SHP77 (cell line): ENCODE measurements at places on chromosomes 2 and 18.
A peak's percentile ranks its signal among the peaks of the same experiment; 100 is the strongest.

DNA sequence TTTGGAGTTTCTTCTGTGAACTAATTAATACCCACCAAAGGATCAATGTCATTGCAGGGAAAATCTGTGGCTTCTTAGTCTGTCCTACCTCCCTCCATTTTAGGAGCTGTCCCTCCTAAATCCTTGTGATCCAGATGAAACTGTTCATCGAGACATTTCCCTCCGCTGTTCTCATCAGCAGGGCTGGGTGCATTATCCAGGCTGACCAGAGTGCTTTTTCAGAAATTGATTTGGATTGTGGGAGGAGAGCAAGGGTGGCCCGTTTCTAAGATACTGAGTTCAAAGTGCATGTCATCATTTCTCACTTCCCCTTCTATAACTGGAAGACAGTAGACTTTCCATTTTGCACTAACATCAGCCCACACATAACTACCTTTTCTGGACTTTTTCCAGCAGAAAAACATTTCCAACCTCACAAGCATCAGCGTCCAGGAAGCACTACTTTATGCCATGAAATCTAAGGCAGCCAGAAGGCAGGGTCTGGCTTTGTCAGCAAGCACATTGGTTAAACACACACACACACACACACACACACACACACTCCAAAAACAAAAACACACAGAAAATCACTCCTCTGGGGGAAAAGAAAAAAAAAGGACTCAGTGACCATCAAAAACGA lies 94.1 kb downstream of the ANKRD44 start:
- no peak for DNase-seq

GRCh38 chr2:232502511-232502910 lies 14.9 kb upstream of the ECEL1 start:
- peak; percentile 33 for DNase-seq

DNA sequence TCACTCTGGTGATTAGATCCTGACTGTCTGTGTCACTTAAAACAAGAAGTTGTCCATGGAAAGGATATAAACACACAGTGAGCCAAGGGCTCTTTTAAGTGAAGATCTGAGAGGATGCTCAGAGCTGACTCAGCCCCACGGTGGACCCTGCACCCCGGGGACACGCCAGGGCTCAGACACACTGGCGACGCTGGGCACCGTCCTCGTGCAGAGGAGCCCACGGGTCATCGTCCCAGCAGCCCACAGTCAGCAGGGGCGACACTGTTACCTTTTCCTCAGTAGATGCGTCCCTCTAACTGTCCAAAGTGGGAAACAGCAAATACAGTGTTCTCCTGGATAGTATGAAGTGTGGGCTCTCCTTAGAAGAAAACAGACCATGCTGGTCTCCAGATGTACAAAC lies 225.6 kb downstream of the HDAC4 start:
- no peak for DNase-seq

DNA sequence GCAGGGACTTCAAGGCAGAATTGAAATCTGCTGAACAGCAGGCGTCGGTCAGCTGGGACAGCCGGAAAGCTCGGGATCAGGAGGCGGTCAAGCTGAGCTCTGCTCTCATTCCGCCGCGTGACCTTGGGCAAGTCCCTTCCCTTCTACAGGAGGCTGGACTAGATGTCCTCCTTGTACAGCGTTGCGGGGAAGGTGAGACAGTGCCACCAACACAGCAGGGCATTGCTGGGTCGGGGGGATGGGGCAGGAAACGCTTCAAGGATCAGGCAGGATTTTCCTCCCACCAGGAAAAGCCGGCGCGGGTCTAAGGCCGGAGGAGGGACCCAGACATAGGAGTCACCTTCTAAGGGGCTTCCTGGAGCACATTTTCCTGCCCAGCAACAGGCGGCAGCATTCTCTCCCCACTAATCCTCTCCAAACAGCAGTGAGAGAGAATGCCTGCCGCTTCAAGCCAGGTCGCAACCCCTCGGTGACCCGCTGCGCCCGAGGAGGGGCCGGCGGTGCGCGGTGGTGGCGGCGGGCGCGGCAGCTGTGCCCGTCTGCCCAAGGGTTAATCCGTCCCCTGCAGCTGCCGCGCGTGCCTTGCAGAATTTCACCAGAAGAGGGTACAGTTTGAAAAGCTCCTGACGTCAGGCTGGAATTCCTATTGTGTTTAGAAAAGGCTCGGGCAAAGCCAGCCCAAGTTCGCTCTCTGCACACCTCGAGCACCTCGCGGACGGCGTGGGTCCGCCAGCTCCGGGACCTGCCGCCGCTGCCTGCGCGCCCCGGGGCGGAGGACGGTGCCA lies at the start of gene KCNF1:
Gene KCNF1 (plus strand): TSS at position 644 of the 785 bp plus-strand sequence. CDS start 493 bp downstream, outside the sequence.
- peak; percentile 70 for DNase-seq

DNA sequence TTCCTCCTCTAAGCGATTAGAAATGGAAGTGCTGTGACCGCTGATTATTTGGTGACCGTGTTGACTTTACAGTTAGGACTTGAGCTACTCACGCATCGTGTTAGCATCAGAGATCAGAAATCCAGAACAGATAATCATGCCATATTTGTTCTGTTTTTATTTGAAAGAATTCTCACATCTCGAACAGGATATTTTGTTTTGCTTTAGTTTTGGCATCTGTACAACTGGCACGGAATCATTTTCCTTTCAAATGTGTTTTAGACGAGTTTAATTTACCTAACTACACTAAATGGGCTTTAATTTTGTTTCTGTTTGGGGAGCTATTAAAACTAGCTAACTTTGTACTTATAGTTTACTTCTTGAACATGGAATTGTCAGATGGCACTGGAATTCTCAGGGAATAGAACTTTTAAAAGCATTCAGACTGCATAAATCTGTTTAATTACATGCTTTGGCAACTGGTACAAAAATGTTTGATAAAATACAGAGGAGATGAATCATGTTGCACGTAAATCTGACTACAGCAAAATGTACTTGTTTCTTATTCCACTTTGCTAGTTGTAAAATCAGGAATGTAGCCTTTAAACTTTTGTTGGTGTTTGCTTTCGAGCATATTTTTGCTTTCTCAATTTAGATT lies 1.4 kb downstream of the ITPRID2 start:
- DNase-seq: no peak

GRCh38 chr18:26003356-26003755 lies 87.1 kb downstream of the SS18 start:
- DNase-seq: no peak

- DNase-seq: no peak
These were observed 46.9 kb upstream of the EFEMP1 start for GRCh38 chr2:55970500-55970899.

DNA sequence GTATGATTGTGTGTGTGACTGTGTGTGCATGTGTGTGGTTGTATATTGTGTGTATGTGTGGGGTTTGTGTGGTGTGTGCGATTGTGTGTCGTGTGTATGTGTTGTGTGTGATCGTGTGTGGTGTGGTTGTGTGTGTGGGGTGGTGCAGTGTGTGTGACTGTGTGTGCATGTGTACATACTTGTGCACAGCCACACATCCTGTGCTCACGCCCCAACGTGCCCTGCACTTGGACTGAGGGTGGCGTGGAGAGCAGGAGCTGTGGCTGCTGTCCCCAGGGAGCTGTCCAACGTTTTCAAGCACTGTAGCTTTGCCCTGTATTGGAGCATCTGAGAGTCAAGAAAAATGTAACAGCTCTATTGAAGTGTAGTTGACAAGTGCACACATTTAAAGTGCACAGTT lies 243.2 kb upstream of the HDAC4 start:
- no peak for DNase-seq

DNA sequence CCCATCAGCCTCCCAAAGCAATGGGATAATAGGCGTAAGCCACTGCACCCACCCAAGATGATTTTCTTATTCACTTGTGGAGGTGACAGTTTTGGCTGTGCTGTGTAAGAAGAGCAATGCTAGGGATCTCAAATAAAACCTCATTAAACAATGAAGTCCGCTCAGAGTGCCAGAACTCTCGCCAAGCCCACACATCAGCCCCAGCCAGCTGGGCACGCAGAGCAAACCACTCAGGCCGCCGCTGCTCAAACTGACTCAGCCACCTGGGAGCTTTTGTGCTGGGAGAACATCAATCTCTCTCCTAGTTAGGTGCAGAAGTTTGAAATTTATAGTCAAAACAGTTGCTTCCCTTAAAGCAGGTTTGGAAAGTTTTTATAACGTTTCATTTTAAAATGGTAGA lies 47.6 kb downstream of the RNF152 start:
- DNase-seq: peak; percentile 73

GRCh38 chr2:103285354-103285753 lies 523.5 kb downstream of the TMEM182 start:
- no peak for DNase-seq

- no peak for DNase-seq
These were observed 175.7 kb upstream of the RND3 start for GRCh38 chr2:150663143-150663542.

DNA sequence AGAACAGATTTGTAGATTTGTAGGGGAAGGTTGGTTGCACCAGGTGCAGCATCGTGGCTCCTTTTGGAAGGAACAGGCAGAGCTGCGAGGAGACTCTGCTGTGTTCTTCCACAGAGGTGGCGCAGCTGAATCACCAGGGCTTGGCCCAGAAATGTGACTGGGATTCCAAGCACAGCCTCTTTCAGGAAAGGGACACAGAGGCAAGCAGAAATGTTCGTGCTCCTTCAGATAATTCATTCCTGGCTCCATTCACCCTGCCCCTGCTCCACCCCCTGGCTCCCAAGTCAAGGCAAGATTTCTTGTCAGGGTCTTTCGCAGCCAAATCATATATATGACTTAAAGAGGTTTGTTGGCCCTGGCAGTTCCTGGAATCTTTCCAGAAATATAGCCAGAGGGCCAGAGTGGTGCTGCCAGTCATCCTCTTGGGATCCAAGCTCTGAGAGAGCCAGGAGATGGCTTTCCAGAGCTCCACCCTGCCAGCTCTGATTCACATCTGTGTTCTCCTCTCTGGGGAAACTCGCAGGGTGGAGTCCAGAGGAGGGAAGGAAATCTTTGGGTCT lies 203.9 kb upstream of the TANK start:
- DNase-seq: no peak
